ENCODE measurements at places on chromosomes 6 and 20.

DNA sequence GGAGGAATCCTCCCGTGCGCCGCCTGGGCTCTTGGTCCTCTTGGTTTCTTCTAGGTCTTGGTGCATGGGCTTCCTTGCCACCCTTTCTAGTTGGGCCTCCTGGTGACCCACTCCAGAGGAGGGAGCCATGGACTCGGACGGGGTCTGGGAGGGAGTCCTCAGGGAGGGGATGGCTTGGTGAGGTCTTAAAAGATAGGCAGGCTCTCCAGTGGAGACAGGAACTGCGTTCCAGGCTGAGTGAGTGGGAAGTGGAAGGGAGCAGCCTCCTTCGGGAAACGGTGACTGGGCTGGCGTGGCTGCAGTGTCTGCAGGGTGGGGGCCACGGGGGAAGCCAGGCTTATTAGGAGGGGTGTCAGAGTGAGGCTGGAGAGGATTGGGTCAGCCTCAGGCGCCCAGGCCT is 152.8 kb downstream of the GRM4 start:
- no peak for DNase-seq

DNA sequence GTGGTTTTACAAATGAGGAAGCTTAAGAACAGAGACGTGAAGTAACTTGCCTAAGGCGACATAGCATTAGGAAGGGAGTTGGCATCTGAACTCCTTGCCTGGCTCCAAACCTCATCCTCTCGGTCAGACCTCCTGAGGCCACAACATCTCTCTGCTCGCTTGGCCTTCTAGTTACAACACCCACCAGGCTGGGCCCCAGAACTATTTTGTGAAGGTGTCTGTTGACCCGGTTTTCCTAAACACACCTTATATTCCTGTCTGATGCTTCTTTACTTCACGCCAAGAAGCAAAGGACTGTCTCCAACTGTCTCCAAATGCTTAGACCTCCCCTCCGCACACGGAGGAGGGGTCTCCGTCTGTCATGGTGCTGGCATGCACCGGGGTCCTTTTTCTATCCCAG is 326.6 kb downstream of the THBS2 start:
- DNase-seq, result no peak

GRCh38 chr20:9741996-9742395 is 96.9 kb downstream of the PAK5 start:
- no peak for DNase-seq

- DNase-seq, result no peak
Observed at GRCh38 chr6:92979281-92979680, 440.1 kb downstream of the EPHA7 start.
